Stimulated activated CD8-positive, alpha-beta memory T cell treated with anti-CD3 and anti-CD28 coated beads, Interleukin-4, amount 100 ng/mL, for 1 hour (primary cell): ENCODE measurements at places on chromosomes 6 and 20.

DNA sequence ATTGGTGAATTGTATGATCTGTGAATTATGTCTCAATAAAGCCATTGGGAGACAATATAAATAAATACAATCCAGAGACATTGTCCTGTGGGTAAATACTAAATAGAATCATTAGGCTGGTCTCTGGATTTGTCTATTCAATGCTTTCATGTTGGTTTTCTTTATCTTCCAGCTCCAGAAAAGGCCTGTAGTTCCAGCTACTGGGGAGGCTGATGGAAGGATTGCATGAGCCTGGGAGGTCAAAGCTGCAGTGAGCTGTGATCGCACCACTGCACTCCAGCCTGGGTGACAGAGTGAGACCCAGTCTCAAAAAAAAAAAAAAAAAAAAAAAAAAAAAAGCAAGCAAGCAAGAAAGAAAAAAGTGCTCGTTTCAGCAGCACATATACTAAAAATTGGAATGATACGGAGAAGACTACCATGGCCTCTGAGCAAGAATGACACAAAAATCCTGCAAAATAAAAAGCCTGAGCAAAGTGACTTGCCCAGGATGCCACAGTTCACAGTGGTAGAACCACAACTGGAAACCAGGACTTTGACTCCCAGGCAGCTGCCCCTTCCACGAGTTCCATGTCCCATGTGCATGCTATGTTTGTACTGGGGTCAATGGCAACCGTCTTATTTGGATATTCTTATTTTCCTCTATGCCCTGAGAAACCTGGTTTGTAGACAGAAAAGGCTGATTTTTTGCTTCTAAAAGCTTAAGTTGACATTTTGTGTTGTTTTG, 33.6 kb upstream of the GMPR start:
- DNase-seq, result no peak

DNA sequence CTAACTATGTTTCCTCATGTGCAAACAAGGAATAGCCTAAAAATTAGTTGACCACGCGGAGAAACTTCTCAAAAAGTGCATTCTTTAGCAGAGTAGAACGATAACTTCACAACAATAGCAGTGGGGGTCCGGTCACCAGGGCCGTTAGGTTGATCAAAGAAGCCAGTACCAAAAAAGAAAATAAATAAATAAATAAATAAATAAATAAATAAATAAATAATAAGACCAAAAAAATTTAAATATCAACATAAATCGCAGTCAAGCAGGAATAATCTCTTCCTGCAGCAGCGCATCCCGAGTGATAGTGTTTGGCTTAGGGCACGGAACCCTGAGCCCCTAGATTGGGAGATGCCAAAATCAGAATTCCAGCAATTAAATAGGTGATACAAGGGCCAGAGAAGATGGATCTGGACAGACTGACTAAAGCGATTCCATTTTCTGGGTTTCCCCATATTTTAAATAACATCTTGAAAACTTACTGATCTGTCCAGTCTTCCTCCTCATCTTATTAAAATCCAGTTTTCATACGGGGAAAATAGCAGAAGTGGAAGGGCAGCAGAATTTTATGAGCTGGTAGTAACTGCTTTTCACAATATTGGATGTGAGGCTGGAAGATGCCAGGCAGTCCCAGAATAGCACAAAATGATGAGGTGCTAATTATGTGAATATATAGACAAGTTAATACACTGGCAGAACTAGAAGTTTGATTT, 4.4 kb upstream of the OLIG3 start:
- DNase-seq, result no peak

DNA sequence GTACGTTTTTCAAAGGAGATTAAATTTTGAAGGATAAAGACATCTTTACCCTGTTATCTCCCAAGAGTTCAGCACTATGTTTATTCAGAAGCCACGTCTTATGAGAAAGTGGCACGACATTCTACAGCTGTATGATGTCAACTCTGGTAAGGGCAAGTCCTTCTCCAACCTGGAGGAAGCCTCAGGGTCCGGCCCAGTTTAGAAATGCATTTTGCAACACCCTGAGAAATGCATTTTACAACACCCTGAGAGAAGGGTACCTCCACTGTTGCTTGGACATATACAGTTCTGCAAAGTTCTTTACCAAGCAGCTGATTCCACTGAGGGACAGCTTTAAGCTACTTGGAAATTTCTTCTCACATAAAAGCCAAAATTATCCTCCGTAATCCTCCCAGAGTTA, 17.5 kb downstream of the NAPB start:
- DNase-seq, result no peak

GRCh38 chr6:134435814-134436280, 117.9 kb upstream of the SGK1 start:
- no peak for DNase-seq

- no peak for DNase-seq
These were observed 74.0 kb downstream of the HAO1 start for GRCh38 chr20:7866285-7866684.
